PC-3 (cell line): ENCODE measurements at places on chromosomes 16 and 17. TPM values are rescaled to one million over a fixed set of nuclear protein-coding genes. Genes with fewer than 3 reads are reported as not detected.

Gene PRAC1
- 33.5 and 44.4 TPM in 2 replicates for total RNA-seq

Gene PDILT
- total RNA-seq, result not detected in 2 replicates

Gene RAB26
- 4.6 and 5.6 TPM in 2 replicates for total RNA-seq

- no peaks in the 10 kb centered on the region for H3K4me1 ChIP-seq
- H3K36me3 ChIP-seq, result no peaks in the 10 kb centered on the region
- H3K4me3 ChIP-seq, result no peak overlapping the region
- peaks cover 23% of the 10 kb centered on the region for H3K27me3 ChIP-seq
- DNase-seq, result no peak
Measured at GRCh38 chr16:9330095-9330494, 238.7 kb downstream of the HAPSTR1 start.

- H3K27me3 ChIP-seq, result no peaks in the 10 kb centered on the region
- H3K4me3 ChIP-seq, result no peak overlapping the region
- no peak overlapping the region for H3K27ac ChIP-seq
- no peaks in the 10 kb centered on the region for H3K36me3 ChIP-seq
Measured at GRCh38 chr16:67779256-67780014, 26.9 kb downstream of the RANBP10 start.

DNA sequence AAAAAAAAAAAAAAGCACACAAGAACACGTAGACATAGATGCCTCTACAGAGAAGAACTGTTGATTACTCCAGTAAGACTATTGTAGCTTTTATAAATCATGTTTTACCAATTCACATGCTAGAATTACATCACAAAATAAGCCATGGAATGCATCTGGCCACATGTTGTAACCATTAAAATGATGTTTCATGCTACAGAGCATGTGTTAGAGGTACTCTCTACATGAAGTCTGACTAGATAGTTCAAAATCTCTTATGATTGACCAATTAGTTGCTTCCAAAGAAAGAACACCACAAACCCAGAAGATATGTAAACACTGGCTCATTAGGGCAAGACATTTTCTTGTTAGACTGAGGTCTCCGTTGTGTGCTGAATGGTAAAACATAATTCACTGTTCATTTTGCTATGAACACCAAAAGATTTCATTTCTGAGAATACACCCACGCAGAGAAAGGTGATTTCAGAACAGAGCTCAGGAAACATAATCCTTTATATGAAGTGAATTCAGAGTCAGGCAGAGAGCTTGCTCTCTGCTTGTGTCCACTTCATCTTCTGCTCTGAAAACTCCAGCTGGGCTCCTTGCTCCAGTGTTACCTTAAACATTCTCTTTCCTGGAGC lies 411.4 kb upstream of the SOX9 start:
- DNase-seq, result no peak
- no peaks in the 10 kb centered on the region for H3K36me3 ChIP-seq
- no peaks in the 10 kb centered on the region for H3K4me1 ChIP-seq

DNA sequence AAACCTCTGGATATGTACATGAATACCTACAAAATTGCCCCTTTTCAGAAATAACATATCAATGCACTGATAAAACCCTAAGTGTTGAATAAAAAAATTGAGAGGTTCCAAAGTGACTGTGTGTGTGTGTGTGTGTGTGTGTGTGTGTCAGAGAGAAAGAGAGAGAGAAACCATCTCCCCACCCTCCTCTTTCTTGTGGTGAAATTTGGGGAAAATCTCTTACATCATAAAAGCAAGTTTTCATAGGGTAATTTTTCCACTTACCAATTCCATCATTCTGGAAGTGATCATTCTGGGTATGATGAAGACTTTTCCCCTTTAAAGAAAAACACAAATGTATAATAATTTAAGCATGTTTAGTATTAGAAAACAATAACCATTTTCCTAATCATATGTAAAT lies 79.3 kb downstream of the CACNG1 start:
- H3K36me3 ChIP-seq, result peaks cover 34% of the 10 kb centered on the region; the same call in 1 of the 2 replicates
- DNase-seq, result no peak
- no peaks in the 10 kb centered on the region for H3K27me3 ChIP-seq
- no peak overlapping the region for H3K27ac ChIP-seq
- H3K4me1 ChIP-seq, result no peaks in the 10 kb centered on the region

DNA sequence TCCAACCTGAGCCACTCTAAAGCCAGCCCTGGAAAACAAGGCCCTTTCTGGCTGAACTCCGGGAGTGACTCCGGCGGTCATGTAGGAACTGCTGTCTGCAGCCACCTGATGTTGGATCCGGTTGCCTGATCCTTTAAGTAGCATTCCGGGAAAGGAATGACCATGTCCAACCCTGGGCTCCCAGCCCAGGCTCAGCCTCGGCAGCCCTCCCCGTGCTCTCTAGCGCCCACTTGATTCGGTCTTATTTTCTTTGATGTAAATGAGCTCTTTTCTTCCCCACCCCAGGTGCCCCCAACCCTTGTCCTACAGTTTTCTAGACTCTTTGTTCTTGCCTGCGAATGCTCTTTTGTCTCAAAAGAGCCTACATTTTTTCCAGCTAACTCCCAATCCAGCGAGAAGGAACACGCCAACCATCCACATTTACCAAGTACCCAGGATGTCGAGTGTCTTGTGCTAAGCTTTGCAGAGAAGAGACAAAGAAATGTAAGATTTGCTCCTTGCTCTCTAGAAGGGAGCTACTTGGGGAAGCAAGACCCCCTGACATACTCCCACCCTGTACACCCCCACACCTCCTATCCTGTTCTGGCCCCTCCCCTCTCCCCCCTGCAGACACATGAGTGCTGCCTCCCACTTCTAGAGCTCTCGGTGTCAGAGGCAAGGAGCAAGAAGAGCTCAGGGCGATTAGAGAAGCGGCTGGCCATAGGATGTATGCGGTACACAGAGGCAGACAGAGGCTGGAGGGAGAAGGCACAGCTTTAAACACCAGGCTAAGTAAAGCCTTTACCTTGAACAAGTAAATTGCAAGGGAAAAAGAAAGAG lies 53.8 kb downstream of the COG7 start:
- H3K4me3 ChIP-seq, result no peak overlapping the region
- no peak overlapping the region for H3K27ac ChIP-seq
- H3K27me3 ChIP-seq, result no peaks in the 10 kb centered on the region
- 0 out of 2 replicates have a peak, but pooled peaks cover 3% of the 10 kb centered on the region for H3K36me3 ChIP-seq
- no peaks in the 10 kb centered on the region for H3K4me1 ChIP-seq
- DNase-seq, result no peak

DNA sequence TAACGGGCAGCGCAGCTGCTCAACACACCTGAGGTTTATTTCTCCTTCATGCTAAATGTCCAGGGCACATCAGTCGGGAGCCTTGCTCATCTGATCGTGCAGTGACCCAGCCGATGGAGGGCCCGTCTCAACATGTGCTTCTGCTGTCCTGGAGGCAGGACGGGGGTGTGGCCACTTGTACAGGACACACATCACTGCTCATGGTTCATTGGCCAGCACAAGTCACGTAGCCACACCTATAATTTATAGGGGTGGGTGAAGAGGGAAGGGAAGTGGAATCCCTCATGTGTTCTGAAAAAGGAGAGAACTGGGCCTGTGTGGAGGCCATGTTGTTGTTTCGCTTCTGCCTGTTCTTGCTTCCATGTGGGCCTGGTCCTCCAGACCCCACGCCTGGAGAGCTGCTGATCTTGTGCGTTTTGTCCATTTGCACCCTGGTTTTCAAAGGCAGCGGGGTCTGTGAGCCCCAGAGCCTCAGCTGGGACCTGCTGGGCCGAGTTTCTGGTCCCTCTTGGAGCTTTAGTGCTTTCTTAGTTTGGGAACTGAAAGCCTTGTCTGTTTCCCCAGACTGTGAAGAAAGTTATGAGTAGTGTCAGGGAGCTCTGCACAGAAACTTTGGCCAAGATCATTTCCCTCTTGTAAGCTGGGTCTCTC lies 60.5 kb downstream of the CMIP start:
- peaks cover under 1% of the 10 kb centered on the region; the same call in 1 of the 2 replicates for H3K36me3 ChIP-seq
- peak overlapping the region; percentile 96 for H3K27ac ChIP-seq
- no peak for DNase-seq
- H3K27me3 ChIP-seq, result no peaks in the 10 kb centered on the region
- peaks cover 34% of the 10 kb centered on the region for H3K4me1 ChIP-seq
- H3K4me3 ChIP-seq, result no peak overlapping the region

GRCh38 chr17:10992106-10992880 lies 154.4 kb upstream of the PIRT start:
- H3K36me3 ChIP-seq, result no peaks in the 10 kb centered on the region
- H3K4me1 ChIP-seq, result no peaks in the 10 kb centered on the region
- no peak overlapping the region for H3K4me3 ChIP-seq
- no peak overlapping the region for H3K27ac ChIP-seq

GRCh38 chr16:4661661-4662060 lies 31.7 kb upstream of the NUDT16L1 start:
- no peak overlapping the region for H3K27ac ChIP-seq
- DNase-seq, result no peak
- H3K27me3 ChIP-seq, result no peaks in the 10 kb centered on the region
- H3K36me3 ChIP-seq, result no peaks in the 10 kb centered on the region
- H3K4me3 ChIP-seq, result no peak overlapping the region
- no peaks in the 10 kb centered on the region; the same call in 1 of the 2 replicates for H3K4me1 ChIP-seq
